ENCODE measurements at places on chromosomes 11 and 22.

DNA sequence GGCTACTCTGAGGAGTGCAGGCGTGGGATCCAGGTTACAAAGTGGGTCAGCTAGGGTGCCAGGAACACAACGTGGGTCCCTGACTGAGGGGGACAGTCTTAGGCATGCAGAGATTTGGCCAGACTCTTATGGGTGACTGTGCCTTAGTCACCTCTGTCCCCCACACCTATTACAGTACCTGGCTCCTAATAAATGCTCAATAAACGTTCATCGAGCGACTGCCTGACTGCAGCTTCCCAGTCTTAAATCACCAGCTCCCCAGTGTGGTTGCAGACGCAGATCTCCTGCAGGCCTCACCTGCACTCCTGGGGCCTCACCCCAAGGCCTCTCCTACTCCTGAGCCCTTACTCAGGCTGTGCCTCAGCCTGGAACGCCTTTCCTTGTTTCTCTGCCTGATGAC lies 3.2 kb upstream of the SUN2 start:
- DNase-seq: no peak
- no peak overlapping the region for H3K27ac ChIP-seq
- no peaks in the 10 kb centered on the region for H3K27me3 ChIP-seq
- peaks cover 10% of the 10 kb centered on the region for H3K4me1 ChIP-seq

DNA sequence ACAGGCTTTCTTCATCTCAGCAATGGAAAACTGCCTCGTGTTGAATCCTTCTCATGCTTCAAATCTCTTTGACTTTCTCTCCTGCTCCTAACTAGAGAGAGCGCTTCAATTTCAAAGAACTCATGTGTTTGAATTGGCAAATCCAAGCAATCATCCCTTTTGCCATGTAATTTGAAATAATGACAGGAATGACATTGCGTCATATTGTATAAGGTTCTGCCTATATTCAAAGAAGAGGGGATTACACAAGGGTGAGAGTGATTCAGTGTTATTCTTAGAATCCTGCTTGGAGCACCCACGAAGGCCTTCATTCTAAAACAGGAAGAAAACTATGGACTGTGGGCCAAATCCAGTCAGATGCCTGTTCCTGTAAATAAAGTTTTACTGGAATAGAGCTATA lies 720.6 kb downstream of the JRKL start:
- H3K27me3 ChIP-seq: no peaks in the 10 kb centered on the region
- DNase-seq: no peak
- H3K4me1 ChIP-seq: no peaks in the 10 kb centered on the region
- no peaks in the 10 kb centered on the region for H3K36me3 ChIP-seq
- no peak overlapping the region for H3K27ac ChIP-seq

DNA sequence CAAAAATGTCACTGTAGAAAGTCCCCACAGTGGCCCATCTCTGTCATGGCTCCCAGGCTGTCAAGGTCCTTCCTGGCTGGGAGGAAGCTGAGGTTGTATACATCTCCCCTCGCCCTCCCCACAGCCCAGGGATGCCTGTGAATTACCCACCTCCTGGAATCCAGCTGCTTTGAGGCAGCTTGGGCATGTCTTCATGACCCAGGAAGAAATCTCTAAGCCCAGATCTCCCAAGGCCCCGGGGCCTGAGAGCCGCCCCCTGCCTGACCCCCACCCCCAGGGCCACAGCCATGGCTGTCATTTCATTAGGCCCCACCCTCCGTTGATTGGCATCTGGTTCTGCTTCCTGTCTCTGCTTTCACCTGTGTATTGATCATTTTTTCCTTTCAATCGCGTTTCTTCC lies 207.5 kb downstream of the TBC1D22A start:
- H3K36me3 ChIP-seq: peaks cover 5% of the 10 kb centered on the region
- H3K27me3 ChIP-seq: no peaks in the 10 kb centered on the region

DNA sequence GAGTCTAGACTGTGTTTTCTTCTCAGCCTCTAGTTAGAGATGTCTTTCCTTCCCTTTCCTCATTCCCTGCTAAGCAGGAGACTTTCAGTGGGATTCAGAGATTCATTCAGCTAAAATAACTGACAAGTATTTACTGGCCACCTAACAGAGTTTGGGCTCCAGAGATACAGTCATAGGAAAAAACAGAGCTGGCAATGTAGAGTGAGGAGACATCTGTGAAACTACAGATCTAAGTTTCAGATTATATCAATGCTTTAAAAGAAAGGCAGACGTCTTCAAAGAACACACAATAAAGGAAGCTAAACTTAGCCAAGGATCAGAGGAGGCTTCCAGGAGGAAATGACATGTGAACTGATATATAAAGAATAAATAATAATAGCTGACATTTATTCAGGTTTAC lies 355.6 kb upstream of the DDI1 start:
- no peak for DNase-seq
- H3K4me1 ChIP-seq: peaks cover 5% of the 10 kb centered on the region
- no peak overlapping the region for H3K4me3 ChIP-seq

DNA sequence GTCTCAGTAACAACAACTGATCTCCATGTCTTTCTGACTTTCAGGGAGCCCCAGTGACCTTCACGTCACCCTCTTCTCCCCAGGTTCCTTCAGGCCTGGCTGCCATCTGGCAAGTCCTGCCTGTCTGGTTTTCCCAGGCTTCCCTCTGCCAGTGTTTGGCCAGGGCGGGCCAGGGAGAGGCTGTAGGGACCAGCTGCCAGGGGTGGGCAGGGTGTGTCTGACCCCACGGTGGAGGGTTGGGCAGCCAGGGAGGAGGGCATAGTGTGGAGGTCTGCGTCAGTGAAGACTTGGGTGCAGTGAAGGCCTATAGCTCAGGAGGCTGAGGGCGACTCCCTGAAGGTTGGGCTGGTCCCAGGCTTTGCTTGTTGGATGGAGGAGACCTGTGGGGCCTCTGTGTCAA lies 11.9 kb upstream of the MRGPRX2 start:
- H3K4me3 ChIP-seq: no peak overlapping the region
- DNase-seq: no peak
- no peaks in the 10 kb centered on the region for H3K36me3 ChIP-seq
- H3K4me1 ChIP-seq: no peaks in the 10 kb centered on the region
- no peak overlapping the region for H3K27ac ChIP-seq

DNA sequence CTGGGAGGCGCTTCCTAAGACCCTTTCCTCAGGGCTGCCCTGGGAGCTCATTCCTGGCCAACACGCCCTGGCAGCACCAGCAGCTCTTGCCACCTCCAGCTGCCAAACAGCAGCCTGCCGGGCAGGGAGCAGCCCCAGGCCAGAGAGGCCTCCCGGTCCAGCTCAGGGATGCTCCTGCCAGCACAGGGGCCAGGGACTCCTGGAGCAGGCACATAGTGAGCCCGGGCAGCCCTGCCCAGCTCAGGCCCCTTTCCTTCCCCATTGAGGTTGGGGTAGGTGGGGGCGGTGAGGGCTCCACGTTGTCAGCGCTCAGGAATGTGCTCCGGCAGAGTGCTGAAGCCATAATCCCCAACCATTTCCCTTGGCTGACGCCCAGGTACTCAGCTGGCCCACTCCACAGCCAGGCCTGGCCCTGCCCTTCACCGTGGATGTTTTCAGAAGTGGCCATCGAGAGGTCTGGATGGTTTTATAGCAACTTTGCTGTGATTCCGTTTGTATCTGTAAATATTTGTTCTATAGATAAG lies 7.6 kb downstream of the SLC39A13 start:
- H3K36me3 ChIP-seq: peaks cover 74% of the 10 kb centered on the region
- H3K4me3 ChIP-seq: no peak overlapping the region
- H3K4me1 ChIP-seq: peaks cover 42% of the 10 kb centered on the region
- DNase-seq: peak; percentile 96
